Thoracic aorta (tissue), 2 donors: ENCODE measurements at places on chromosomes 6 and 20.

DNA sequence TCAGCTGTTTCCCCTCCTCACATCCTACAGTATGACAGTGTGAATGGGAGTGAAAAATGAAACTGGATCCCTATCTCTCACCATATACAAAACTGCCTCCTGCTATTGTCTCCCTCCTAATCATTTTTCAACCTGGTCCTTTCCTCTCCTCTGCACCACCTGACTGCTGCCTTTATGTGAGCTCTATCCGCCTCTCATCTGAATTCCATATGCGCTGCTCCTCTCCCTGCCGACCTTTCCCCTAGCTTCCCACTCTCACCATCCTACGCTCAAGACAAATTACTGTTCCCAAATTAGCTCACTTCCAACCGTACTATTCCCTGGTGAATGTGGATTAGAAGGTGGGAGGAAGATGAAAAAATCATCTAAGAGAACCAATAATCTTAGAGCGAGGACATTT lies 148.4 kb upstream of the FBXL4 start:
- no peaks in the 10 kb centered on the region for H3K4me1 ChIP-seq
- no peak for DNase-seq
- no peaks in the 10 kb centered on the region for H3K36me3 ChIP-seq
- no peak overlapping the region for H3K27ac ChIP-seq

- DNase-seq = no peak
- no peak overlapping the region for H3K4me3 ChIP-seq
- H3K27ac ChIP-seq = peak overlapping the region; percentile 86
- no peaks in the 10 kb centered on the region for H3K27me3 ChIP-seq
- no peaks in the 10 kb centered on the region for H3K36me3 ChIP-seq
- H3K4me1 ChIP-seq = peaks cover 75% of the 10 kb centered on the region
Observed at GRCh38 chr20:38170826-38171674, 6.0 kb upstream of the TGM2 start.

GRCh38 chr20:19115581-19115980 lies 96.9 kb upstream of the SLC24A3 start:
- no peak overlapping the region for H3K4me3 ChIP-seq
- H3K27me3 ChIP-seq = no peaks in the 10 kb centered on the region
- no peaks in the 10 kb centered on the region for H3K36me3 ChIP-seq
- DNase-seq = no peak
- no peaks in the 10 kb centered on the region for H3K4me1 ChIP-seq

- H3K27ac ChIP-seq = no peak overlapping the region
- no peaks in the 10 kb centered on the region for H3K27me3 ChIP-seq
- DNase-seq = no peak
- no peaks in the 10 kb centered on the region for H3K4me1 ChIP-seq
Observed at GRCh38 chr20:10771435-10772140, 97.8 kb upstream of the JAG1 start.

DNA sequence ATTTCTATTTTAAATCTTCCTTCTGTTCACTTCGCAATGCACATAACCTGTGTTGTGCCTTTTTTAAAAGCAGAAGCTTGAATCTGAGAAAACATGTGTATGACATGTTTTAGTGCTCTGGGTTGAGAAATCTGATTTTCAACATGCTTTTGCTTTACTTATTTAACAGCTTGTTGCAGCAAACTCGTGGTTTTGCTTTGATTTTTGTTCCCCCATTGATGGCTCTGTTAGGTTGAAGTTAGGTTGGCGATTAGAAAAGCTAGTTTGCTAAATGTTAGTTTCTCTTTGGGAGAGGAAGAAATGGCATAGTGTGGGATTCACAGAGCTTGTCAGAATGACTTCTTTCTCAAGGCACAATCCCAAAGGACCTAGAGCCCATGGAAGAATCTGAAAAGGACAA lies 170.8 kb downstream of the TMEM242 start:
- H3K27ac ChIP-seq = no peak overlapping the region
- peaks cover 51% of the 10 kb centered on the region for H3K4me1 ChIP-seq
- H3K36me3 ChIP-seq = no peaks in the 10 kb centered on the region
- no peak for DNase-seq
- H3K27me3 ChIP-seq = no peaks in the 10 kb centered on the region

DNA sequence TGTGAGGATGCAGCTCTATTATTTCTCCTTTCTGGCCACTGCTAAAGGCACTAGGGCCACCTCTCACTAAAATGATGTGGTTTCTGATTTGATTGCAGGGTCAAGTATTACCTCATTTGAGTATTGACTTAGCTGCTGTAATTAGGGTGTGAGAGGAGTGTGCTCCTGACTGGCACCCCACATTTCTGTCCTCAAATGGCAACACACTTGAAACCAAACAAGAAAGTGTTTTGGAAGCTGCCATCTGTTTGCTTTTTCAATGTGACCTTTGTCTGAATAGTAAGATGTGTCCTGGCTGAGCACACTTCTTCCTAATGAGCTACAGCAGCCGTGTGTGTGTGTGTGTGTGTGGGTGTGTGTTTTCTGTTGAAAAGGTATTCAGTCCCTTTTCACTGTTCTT lies 62.8 kb upstream of the SCP2D1 start:
- no peaks in the 10 kb centered on the region for H3K36me3 ChIP-seq
- H3K4me3 ChIP-seq = no peak overlapping the region
- no peak overlapping the region for H3K27ac ChIP-seq

GRCh38 chr20:63769891-63770474 lies 30.4 kb downstream of the SLC2A4RG start:
- no peaks in the 10 kb centered on the region for H3K4me1 ChIP-seq
- no peak for DNase-seq
- no peak overlapping the region for H3K4me3 ChIP-seq
- peaks cover 3% of the 10 kb centered on the region for H3K36me3 ChIP-seq
- no peak overlapping the region for H3K27ac ChIP-seq
- H3K27me3 ChIP-seq = no peaks in the 10 kb centered on the region

GRCh38 chr6:8707956-8708772 lies 272.8 kb upstream of the SLC35B3 start:
- no peaks in the 10 kb centered on the region for H3K4me1 ChIP-seq
- H3K36me3 ChIP-seq = no peaks in the 10 kb centered on the region
- DNase-seq = no peak
- no peak overlapping the region for H3K27ac ChIP-seq

GRCh38 chr6:11536795-11537194 lies 754 bp upstream of the TMEM170B start:
- DNase-seq = no peak
- no peaks in the 10 kb centered on the region for H3K36me3 ChIP-seq
- H3K4me1 ChIP-seq = peaks cover 8% of the 10 kb centered on the region
- H3K4me3 ChIP-seq = peak overlapping the region; percentile 98

DNA sequence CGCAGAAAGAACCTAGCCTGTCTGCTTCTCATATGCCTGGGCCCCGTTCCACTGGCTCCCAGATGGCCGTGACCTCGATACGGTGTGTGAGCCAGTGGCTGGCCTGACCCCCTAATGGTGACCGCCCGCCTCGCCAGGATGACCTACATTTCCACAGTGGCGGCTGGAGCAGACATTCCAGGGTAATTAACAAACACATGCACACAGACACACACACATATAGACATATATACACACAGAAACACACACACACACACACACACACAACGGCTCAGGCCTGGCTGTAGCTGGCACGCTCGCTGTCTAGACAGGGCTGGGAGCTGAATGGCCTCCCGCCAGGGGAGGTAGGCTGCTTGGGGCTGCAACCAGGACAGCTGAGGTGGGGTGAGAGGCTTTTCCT lies 227.1 kb downstream of the ANKRD60 start:
- no peaks in the 10 kb centered on the region for H3K27me3 ChIP-seq
- no peaks in the 10 kb centered on the region for H3K36me3 ChIP-seq
- H3K4me3 ChIP-seq = no peak overlapping the region
- peaks cover 53% of the 10 kb centered on the region for H3K4me1 ChIP-seq
- H3K27ac ChIP-seq = peak overlapping the region; percentile 35
- peak; percentile 43 for DNase-seq

- no peak for DNase-seq
- peaks cover 41% of the 10 kb centered on the region for H3K36me3 ChIP-seq
- H3K27me3 ChIP-seq = no peaks in the 10 kb centered on the region
- no peak overlapping the region for H3K27ac ChIP-seq
- no peaks in the 10 kb centered on the region for H3K4me1 ChIP-seq
Observed at GRCh38 chr20:34852298-34852697, 20.4 kb downstream of the GGT7 start.

DNA sequence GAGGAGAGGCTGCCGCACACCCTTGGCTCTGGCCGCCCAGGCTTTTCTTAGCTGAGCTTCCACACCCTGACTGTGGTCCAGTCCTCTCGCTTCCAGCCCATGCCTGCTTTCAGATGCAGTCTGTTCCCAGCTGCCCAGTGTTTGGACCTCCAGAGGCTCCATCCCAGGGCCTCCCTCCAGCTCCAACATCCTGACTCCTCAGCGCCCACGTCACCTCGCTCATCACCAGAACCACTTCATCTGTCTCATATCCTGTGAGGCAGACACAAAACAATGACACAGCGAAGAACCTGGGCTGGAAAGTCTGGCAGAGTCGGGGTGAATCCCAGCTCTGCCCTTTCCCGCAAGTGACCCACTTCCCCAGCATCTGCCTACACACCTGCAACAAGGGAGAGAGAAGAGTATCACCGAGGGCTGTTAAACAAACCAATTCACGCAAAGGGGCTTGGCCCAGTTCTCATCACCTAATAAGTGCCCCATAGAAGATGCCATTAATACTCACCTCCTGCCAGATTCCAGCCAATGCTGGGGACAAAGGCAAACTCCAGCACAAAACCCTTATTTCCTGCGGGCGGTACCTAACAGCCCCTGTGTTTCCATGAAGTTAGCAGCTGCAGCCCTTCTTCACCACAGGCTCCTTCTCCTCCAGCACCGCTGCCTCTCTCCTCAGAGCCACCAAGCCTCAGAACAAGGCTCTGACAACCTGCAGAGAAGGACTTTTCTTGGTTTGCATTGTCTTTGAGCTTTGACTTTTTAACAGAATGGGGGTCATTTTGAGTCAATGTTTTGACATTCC lies 133.4 kb upstream of the CDH4 start:
- no peak overlapping the region for H3K4me3 ChIP-seq
- no peaks in the 10 kb centered on the region for H3K36me3 ChIP-seq
- no peak for DNase-seq
- H3K27me3 ChIP-seq = no peaks in the 10 kb centered on the region
- H3K4me1 ChIP-seq = no peaks in the 10 kb centered on the region
- no peak overlapping the region for H3K27ac ChIP-seq

- no peaks in the 10 kb centered on the region for H3K4me1 ChIP-seq
- no peak overlapping the region for H3K4me3 ChIP-seq
- no peak overlapping the region for H3K27ac ChIP-seq
- no peaks in the 10 kb centered on the region for H3K36me3 ChIP-seq
- no peak for DNase-seq
- H3K27me3 ChIP-seq = no peaks in the 10 kb centered on the region
Observed at GRCh38 chr20:62835931-62836861, 19.3 kb downstream of the COL9A3 start.

DNA sequence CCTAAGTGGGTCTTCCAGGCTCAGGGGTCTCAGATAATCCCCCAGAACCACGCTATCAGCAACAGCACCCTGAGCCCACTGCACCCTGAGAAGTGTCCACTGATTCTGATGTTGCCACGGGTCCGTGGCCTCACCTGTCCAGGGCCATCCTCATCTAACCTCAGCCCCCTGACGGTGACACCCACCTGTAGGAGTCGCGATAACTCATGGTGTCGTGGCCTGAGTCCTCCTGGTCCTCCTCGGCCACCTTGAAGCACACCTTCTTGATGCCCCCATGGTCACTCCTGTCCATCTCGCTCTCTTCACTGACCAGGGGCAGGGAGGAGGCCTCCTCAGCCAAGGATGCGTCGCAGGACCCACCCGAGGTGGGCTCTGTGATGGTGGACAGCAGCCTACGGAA lies 182.1 kb downstream of the PREX1 start:
- DNase-seq = no peak
- peaks cover 78% of the 10 kb centered on the region for H3K36me3 ChIP-seq
- no peaks in the 10 kb centered on the region for H3K4me1 ChIP-seq
- H3K27ac ChIP-seq = no peak overlapping the region
- H3K27me3 ChIP-seq = no peaks in the 10 kb centered on the region

GRCh38 chr6:140609956-140610355 lies 1235.5 kb upstream of the CITED2 start:
- H3K27me3 ChIP-seq = no peaks in the 10 kb centered on the region
- no peak overlapping the region for H3K27ac ChIP-seq
- no peak for DNase-seq
- peaks cover 6% of the 10 kb centered on the region for H3K4me1 ChIP-seq
- H3K4me3 ChIP-seq = no peak overlapping the region
